ENCODE measurements at places on chromosomes 13 and 19. TPM values are rescaled to one million over a fixed set of nuclear protein-coding genes. Genes with fewer than 3 reads are reported as not detected.

ZNF30 gene
- 2.7 TPM for total RNA-seq

GRIN2D gene
- 0.18 TPM for total RNA-seq

CD22 gene
- 0.41 TPM for total RNA-seq

MUC16 gene
- total RNA-seq = 0.12 TPM

FOXA3 gene
- total RNA-seq = 0.14 TPM

KLK15 gene
- not detected for total RNA-seq

CCDC8 gene
- total RNA-seq = not detected

PABPC3 gene
- 0.20 TPM for total RNA-seq

EFNB2 gene
- 0.14 TPM for total RNA-seq

ZNF554 gene
- total RNA-seq = 1.1 TPM

GARIN5A gene
- total RNA-seq = not detected

DNA sequence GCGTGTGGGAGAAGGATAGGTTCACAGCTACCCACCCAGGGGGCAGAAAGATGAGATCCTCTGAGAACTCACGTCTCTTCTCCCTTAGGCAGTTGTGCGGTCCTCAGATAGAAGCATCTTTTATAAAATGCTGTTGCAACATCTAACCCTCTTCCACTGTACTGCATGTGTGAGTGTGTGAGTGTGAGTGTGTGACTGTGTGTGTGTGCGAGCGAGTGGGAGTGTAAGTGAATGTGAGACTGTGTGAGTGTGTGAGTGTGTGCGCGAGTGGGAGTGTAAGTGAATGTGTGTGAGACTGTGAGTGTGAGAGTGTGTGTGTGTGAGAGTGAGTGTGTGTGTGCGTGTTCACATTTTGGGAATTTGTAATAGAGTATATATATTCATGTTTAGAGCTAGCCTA lies 55.6 kb upstream of the F7 start:
- no peak for DNase-seq

GRCh38 chr19:10749435-10750384 lies 31.8 kb downstream of the DNM2 start:
- no peak for DNase-seq

DNA sequence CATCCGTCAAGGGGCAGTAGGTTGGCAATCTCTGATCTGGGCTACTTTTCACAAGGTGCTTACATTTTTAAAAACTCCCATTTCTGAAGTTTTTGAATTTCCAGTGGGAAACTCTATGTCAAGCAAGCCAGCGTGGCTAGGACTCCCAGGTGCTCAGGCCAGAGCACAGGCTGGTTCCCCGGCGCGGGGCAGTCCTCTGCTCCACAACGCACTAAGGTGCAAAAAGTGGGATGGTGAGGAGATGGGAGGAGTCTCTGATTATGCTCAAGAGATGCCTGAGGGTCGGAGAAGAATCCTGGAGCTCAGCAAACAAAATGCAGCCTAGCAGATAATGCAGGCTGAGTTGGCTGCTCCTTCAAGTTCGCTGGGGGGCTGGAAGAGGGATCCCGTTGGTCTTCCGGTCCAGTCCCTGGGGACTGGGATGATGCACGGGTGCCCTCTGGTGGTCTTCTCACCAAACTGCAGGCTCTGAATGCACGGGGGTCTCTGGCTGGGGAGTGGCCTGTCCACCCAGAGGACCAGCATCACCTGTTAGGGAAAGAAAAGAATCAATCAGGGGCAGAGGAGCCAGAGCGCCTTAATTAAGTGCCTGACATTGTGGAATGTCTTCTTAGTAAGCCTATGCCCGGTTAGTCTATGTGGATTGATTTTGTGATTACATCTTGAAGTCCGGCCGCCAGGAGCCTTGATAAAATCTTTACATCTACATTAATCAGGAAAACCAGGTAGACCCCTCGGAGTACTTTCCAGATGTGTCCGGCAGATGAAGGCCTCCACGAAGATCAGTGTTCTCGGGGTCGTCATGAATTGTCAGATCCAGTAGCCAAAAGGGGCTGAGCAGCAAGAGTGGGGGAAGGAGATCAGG lies 244.4 kb upstream of the MAB21L1 start:
- peak; percentile 42 for DNase-seq

DNA sequence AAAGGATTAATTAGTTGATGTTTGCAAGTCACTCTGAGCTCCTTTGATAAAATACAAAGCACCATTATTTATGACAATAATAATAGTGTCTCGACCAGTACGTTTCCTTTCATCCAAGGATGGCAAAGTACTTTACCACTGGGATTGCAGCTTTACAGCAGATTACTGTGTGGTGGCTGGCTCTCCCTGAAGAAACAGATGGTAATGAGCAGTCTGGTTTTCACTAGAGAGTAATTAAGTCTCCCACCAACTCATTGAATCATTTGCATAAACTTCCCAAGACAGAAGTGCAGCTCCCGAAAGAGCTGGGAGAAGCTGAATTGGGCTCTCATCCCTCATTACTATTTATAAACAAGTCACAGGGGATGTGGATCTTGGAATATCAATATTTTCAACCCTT lies 48.7 kb downstream of the KLF5 start:
- no peak for DNase-seq

DNA sequence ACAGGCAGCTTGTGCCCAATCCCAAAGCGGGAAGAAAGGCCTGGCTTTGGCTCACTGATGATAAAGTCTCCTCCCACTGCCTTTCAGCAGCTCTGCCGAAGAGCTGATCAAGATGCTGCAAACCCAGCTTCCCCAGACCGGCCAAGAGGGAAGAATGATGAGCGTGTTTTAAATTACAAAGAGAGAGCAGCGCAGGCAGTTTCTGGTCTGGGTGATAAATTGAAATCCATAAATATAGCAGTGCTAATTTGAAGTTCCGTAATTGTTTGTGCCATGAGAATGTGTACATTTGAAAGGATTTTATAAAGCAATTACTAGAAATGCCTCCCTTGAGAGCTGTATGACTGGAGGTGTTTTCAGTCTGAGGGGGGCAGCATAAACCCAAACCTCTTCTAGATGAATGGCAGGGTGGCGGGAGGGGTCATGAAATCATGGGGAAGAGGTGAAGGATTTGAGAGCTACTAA lies 171.8 kb downstream of the STK24 start:
- DNase-seq = no peak

DNA sequence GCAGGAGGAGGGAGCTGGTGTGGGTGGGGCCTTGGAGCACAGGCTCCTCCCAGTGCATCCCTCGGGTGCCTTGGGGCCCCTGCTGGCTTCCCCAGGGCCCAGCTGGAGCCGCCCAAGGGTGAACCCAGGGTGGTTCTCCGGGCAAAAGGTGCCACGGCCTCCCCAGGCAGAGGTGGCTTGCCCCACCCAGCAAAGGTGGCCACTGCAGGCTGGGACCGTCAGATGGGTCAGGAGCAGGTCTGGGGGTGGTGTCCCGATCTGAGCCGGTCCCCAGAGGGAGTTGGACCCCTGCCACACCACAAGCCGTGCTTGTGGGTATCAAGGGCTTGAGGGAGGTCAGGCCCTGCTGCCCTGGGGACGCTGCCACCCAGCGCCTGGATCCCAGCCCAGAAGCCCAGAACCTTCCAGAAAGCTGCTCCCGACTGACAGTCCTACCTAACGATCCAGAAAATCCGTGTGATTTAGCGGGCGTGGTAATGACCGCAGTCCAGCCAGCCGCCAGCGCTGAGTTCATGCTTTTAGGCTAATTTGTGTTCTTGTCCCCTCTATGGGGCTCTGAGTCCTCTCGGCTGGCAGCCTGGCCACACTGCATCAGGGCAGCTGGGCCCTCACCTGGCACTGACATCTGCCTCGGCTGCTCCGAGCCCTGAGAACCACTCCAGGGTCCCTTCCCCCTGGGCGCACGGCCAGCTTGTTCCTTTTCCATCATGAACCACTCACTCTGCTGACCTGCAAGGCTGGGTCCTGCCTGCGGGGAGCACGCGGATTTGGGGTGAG lies 5.0 kb upstream of the GRIN3B start:
- no peak for DNase-seq

GRCh38 chr19:32921624-32922023 lies 50.1 kb downstream of the CEP89 start:
- DNase-seq = no peak

- DNase-seq = no peak
Measured at GRCh38 chr19:7013678-7014077, 7.6 kb downstream of the MBD3L2B start.

GRCh38 chr13:104895521-104895920 lies 1639.9 kb downstream of the EFNB2 start:
- DNase-seq = no peak

- no peak for DNase-seq
Measured at GRCh38 chr13:108302279-108302678, 32.8 kb downstream of the TNFSF13B start.

DNA sequence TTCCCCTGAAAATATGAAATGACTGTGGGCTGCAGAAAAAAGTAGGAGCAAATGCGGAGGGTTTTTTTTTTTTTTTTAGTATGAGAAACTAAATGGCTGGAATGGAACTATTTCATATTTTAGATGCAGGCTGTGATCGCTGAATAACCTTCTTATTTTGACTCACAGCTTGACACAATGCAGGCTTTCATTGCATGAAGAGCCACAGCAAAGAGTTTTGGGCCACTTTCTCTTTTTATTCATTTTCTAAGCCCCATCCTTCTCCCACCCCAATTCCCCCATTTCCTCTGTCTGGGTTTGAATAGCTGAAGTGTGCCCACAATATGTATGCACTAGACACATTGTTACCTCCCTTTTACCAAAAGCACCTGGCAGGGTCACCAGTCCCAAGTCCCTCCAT lies 125.9 kb downstream of the COG6 start:
- no peak for DNase-seq

DNA sequence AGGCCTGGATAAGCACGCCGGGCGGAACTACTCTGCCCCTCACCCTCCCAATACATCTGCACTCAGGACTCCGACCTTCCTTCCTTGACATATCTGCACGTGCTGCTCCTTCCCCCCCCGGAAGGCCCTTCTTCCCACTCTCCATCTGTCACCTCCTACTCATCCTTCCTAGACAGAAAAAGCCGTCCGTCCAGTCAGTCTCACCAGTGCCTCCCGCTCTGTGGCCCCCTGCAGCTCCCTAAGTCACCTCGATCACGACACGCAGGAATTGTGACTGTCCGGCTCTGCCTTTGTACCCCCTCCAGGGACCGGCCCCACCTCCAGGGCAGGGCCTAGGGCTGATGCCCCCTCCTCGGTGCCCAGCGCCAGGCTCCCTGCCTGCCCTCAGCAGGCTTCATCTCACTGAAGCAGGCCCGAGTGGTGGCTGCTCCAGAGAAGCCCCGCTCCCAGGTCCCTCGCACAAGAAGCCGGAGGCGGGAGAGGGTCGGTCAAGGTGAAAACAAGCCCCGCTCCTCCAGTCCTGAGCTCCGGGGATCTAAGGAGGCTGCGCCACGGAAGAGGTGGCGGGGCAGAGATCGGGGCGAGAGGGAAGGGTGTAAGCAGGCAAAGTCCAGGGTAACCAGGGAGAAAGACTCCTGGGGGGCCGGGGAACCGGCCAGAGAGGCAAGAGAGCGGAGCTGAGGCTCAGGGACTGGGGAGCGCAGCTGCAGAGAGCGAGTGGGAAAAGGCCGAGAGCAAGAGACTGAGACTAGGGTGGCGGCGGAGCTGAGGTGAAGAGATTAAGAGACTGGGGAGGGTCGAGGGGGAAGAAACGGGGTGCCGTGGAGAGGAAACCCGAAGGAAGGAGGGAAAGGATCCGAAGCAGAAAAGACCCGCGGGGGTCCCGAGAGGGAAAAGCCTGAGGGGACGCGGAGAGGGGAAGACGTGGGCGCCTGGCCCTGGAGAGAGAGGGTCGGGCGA lies 1.1 kb downstream of the PPP6R1 start:
- DNase-seq = peak; percentile 59

- DNase-seq = no peak
Measured at GRCh38 chr13:76600081-76600480, 286.1 kb downstream of the KCTD12 start.

GRCh38 chr13:35733827-35734226 lies 257.3 kb upstream of the MAB21L1 start:
- DNase-seq = no peak

DNA sequence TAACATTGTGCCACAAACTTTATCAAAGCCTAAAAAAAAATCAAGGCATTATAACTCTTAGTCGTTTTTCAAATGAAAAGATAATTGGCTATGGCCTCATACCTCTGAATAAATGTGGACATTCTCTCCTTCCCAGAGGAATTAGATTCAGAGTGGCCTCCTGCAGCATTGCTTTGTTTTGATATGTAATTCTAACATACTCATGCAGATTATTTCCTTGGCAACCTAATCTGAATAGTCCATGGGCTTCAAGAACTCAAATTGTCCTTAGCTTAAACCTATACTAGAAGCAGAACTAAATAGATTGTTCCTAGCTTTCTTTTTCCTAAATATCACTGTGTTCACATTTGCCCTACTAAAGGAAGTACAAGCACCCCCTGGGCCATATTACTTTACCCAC lies 1146.9 kb downstream of the OLFM4 start:
- no peak for DNase-seq

GRCh38 chr13:42946927-42947326 lies 45.1 kb downstream of the EPSTI1 start:
- no peak for DNase-seq

DNA sequence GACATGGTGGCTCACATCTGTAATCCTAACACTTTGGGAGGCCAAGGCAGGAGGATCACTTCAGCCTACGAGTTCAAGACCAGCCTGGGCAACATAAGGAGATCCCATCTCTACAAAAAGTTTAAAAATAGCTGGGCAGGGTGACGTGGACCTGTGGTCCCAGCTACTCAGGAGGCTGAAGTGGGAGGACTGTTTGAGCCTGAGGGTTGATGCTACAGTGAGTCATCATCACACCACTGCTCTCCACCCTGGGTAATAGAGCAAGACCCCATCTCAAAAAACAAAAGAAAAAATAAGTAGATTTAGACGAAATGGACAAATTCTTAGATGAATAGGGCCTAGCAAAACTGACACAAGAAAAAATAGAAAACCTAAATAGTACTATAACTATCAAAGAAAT lies 10.4 kb upstream of the GNG8 start:
- no peak for DNase-seq

GRCh38 chr19:15108845-15109767 lies 1.9 kb downstream of the SYDE1 start:
- DNase-seq = no peak

DNA sequence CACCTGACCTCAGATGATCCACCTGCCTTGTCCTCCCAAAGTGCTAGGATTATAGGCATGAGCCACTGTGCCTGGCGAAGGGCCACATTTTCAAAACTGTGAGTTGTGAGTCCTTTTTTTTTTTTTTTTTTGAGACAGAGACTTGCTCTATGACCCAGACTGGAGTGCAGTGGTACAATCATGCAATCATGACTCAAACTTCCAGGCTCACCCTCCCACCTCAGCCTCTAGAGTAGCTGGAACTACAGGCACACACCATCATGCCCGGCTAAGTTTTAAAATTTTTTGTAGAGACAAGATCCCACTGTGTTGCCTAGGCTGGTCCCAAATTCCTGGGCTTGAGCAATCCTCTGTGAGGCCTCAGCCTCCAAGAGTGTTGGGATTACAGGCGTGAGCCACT lies 3.8 kb upstream of the MYPOP start:
- DNase-seq = no peak

DNA sequence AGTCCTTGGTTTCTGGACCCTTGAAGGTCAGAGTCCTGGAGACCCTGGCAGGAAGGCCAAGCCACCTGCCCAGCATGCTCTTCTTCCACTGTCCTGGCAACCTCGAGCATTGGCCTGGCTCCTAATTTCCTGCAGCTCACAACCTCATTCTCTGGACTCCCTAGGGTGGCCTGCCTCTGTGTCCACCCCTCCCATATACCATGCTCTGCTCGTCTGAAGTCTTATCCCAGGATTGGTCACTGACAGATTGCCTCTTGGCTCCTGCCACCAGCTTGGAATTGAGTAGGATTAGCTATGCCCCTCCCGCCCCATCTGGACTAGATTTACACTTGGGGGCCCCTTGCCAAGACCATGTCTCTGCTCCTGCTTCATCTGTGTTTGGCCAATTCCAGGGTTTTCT lies 17.1 kb upstream of the WASF3 start:
- no peak for DNase-seq

Data from activated CD8-positive, alpha-beta memory T cell treated with anti-CD3 and anti-CD28 coated beads, Interleukin-2, amount 10 ng/mL, durations not matched to agents 7 days and 5 days (primary cell).